Omental fat pad (tissue), 4 donors: ENCODE measurements at places on chromosomes 5 and 9. TPM values are rescaled to one million over a fixed set of nuclear protein-coding genes. Genes with fewer than 3 reads are reported as not detected.

DNA sequence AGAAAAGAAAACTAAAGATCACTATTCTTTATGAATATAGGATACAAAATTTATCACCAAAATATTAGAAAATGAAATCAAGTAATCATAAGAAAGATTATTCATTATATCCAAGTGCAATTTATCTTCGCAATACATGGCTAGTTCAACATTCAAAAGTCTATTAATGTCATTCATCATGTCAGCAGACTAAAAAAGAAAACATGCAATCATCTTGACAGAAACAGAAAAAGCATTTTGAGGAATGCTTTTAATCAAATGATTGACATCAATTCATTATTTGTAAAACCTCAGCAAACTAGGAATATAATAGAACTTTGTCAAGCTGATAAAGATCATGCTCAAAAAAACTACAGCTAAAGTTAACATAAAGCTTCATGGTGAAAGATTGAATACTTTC lies 40.7 kb downstream of the ATPSCKMT start:
- no peak for DNase-seq

GRCh38 chr5:167642779-167643517 lies 648.5 kb upstream of the WWC1 start:
- no peak for DNase-seq

IFNA21 gene
- total RNA-seq: not detected

WWC1 gene
- 0.63 TPM for total RNA-seq

GRCh38 chr9:134014946-134015345 lies 10.3 kb upstream of the BRD3OS start:
- DNase-seq: no peak

- no peak for DNase-seq
These were observed 43.3 kb downstream of the TMC1 start for GRCh38 chr9:72564479-72565281.

- DNase-seq: no peak
These were observed 120.5 kb downstream of the FBXL7 start for GRCh38 chr5:15620501-15620900.

ECM2 gene
- 45.6 TPM for total RNA-seq

DNA sequence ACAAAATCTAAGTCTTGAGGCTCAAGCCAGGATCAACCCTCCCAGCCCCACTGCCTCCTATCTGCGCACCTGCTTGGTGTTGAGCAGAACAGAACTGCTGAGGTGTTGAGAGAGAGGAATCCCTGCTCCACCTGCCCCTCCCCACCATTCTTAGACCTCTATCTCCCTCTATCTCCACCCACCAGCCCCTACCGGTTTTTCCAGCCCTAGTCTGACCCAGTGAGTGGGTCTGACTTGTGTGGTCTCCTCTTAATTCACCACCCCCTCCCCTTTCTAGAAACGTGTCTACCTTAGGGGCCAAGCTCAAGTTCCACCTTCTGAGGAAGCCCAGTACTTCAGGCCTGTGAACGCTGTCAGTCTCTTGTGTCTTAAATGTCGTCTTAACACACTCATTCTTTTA lies 93.7 kb downstream of the ARHGAP26 start:
- DNase-seq: no peak

DNA sequence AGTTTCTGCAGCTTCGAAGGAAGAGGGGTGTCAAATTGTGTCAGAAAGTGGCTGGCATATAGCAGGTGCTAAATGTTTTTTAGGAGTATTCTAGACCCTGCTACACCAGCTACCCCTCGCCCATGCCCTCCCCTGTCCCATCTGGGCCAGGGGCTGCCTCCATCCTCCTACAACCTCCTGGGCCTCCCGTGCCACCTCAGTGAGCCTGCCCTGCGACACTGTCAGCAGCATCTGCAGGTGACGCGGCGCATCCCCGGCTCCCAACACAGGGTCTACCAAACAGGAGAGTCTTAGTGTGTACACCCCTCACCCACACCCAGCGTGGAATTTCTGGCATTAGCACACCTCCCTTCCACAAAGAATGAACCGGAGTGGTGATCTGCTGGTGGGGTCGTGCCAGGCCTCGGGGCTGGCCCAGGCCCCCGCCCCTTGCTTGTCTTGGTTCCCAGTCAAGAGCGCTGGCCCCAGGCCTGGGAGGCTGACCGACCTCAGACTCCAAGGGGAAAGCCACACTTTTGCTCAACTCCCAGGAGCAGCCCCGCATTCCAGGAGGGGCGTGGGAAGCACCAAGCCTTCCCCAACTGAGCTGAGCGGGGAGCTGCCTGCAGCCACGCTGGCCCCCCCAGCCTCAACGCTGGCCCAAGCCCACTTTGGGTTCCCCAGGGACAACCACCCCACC lies 55.2 kb downstream of the NEURL1B start:
- DNase-seq: no peak

- no peak for DNase-seq
These were observed 52.1 kb downstream of the STRBP start for GRCh38 chr9:123216251-123216797.

FOXD4L4 gene
- total RNA-seq: not detected

DNA sequence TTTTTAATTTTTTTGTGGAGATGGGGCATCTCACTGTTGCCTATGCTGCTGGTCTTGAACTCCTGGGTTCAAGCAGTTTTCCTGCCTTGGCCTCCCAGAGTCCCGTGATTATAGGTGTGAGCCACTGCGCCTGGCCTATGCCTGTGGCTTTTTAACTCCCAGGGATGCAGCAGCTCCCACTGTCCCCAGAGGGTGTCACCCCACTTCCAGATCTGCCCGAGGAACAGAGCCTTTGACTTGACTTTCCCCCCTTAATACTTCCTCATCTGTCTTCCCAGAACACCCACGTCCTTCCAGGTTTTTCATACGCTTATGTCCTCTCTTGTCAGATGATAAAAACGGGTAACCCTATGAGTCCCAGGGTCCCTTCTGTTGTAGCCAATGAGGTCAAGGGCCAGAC lies 7.6 kb upstream of the PRRC2B start:
- no peak for DNase-seq

TEX48 gene
- not detected for total RNA-seq

- DNase-seq: no peak
These were observed 1.0 kb upstream of the TSLP start for GRCh38 chr5:111070272-111071134.

DNA sequence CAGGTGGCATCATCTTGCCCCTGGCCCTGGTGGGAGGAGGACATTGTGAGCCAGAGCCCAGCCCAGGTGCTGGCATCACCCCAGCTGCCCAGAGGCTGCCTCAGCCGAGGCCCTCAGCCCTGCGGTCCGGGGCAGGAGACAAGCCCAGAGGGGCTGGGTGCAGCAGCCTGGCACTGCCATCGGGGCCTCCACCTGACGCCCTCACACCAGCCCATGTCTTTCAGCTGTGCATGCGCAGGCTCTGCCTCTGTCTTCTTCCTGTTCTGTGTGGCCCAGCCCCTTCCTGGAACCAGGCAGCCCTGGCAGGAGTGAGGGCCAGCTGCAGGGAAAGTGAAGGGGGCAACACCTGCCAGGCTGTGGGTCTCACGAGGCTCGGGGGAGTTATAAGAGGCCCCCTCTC lies 4.8 kb upstream of the CEL start:
- DNase-seq: no peak
